Hematopoietic multipotent progenitor cell treated with erythropoietin and hydrocortisone succinate and interleukin-3 and kit ligand, for 4 days (in vitro differentiated cells): ENCODE measurements at places on chromosomes 1 and 21.

DNA sequence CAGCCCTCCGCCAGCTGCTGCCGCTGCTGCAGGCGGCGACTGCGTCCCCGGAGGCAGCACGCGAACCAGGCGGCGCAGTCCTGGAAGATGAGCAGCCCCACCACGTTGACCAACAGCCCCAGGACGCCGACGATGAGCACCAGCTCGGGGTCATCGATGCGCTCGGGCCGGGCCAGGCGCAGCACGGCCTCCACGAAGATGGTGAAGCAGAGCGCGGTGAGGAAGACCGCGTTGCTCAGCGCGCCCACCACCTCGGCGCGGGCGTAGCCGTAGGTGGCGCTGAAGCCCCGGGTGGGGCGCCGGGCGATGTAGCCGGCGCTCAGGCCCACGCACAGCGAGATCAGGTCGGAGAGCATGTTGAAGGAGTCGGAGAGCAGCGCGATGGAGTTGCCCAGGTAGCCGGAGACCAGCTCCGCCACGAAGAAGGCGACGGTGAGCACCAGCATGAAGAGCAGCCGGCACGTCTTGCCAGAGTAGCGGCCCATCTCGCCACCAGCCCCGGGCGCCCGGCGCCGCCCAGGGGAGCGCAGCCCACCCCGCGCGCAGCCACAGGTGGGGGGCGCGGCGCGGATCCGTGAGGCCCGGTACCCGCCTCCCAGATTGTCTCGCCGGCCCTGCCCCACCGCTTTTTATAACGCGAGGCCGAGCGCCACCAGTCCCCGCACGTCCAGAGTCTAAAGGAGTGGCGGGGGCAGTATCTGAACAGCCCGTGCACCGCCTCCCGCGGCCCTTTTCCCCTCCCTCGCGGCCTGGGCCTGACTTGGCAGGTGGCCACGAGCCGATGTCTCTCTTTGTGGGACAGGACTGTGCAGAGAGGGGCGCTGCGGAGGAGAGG, at the start of gene SLC30A10:
Gene SLC30A10, minus strand, starts transcription at position 602 of the 835 bp plus-strand sequence. Its CDS starts 117 bp downstream, at position 485.
- DNase-seq: peak; percentile 32

- DNase-seq: no peak
Measured at GRCh38 chr1:201966171-201966570, 10.9 kb downstream of the TIMM17A start.

- DNase-seq: no peak
Measured at GRCh38 chr21:45003331-45004058, 63.7 kb downstream of the SLX9 start.

- no peak for DNase-seq
Measured at GRCh38 chr1:109372281-109372680, 25.4 kb downstream of the SORT1 start.

DNA sequence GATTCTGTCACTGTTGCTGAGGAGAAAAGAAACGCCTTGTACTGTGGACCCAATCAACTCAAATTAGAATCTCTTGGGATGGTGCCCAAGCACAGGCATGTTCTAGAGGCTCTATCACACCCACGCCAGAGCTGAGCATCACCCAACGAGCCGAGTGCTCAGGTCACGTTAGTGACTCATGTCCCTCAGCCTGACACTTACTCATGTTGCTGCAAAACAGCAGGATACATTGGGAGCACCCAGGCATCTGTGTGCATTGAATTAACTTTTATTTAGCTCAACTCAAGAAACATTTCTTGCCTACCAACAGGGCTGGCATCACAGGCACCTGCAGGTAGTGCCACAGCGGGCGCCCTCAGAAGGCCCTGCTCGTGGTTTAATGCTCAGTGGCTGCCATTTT, 149.8 kb downstream of the ETS2 start:
- DNase-seq: no peak
